ENCODE measurements at places on chromosomes 2 and 18.

DNA sequence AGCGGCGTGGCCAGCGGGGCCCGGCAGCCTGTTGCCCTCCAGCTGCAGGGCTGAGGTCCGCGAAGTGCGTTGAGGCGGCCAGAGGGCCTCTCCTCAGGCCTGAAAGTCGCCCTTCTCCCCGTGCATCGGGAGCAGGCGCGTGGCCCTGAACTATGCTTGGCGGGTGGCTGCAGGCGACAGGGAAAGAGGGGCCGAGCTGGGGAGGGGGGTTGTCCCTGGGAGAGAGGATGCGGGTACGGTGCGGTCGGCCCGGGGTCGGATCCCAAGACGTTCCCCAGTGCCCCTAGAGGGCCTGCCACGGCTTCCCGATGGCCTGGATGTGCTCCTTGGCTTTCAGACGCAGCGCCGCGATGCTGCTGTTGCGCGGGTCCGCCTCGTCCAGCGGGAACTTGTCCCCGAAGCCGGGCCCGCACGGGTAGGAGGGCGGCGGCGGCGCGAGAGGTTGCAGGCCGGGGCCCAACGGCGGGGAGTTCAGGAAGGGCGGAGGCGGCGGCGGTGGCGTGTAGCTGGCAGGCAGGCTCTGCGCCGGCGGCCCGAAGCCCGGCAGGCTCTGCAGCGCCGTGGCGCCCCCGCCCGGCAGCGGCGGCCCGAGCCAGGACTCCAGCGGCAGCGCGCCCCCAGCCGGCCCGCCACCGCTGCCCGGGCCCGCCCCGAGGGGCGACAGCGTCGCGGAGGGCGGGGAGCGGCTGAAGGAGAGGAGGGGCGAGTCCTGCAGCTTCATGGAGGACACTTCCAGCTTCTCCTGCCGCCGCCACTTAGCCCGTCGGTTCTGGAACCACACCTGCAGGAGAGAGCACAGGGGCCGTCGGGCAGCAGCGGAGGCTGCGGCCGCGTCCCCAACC is 4.3 kb downstream of the RAX start:
- DNase-seq, result no peak

DNA sequence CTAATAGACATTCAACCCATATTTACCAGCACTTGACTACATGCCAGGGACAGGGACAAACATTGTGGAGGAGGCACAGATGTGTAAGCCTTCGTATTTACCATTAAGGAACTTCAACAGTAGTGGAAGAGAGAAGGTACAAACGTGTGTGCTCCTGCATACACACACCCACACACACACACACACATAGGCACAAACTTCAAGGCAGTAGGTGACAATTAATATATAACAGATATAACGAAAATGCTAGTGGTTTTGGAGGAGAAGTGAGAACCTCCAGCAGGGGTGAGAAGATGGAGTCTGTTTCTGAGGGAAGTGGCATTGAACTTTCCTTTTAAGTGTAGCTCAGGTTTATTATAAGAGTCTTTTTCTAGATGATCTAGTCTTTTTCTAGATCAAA is 231.1 kb downstream of the SETBP1 start:
- DNase-seq, result no peak

- no peak for DNase-seq
These were observed 43.5 kb upstream of the SLC9A2 start for GRCh38 chr2:102575888-102576287.

DNA sequence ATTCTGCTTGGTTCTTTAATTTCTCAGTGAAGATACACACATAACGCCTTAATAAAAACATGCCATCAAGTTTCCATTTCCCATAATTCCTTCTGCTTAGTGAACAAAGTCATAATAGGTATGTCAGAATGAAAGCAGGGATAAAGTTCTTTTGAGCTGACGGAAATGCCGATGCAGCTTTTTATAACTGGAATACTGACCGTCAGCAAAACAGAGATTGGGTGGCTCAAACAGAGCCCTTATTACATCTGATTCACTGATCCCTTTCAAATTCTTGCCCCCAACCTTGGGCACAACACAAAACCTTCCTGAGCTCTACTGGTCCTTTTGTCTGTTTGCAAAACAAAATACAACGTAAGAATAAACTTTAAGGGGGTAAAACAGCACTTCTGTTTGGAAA is 140.4 kb downstream of the CDH2 start:
- no peak for DNase-seq

GRCh38 chr18:74870950-74871349 is 273.3 kb downstream of the ZNF407 start:
- no peak for DNase-seq

All from stimulated activated CD4-positive, alpha-beta T cell treated with anti-CD3 and anti-CD28 coated beads, Interleukin-15, amount 100 ng/mL, for 1 hour (primary cell).